ENCODE measurements at places on chromosomes 16 and 17.
A peak's percentile ranks its signal among the peaks of the same experiment; 100 is the strongest.

DNA sequence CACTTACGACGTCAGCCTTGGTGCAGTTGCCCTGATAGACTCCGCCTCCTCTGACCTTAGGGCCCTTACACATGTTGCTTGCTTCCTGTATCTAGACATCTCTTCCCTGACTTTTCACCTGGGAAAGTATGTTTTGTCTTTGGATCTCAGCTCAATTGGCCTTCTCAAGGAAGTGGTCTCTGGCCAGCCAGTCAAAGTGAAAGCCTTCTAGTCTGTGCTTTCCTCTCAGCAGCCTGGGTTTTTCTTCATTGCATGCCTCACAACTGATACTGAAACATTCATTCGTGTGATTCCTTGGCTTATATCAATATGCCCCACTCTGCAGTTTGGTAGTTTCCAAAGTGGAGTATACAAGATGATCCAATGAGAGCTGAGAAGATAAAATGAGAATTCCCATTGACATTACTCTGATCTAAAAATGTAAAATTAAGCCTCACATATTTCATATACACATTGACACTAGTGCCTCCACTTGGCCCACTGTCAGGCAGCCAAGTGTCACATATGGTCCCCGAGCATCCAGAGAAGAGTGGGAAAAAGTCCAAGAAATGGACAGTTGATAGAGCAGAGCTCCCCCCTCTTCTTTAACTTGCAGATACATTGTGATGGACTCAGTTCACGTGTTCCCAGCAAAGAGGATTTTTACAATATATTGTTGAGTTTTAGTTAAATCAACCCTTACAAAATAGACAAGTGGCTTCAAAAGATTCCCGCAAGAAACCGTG is 371.2 kb upstream of the ASIC2 start:
- DNase-seq = no peak

- DNase-seq = peak; percentile 51
Measured at GRCh38 chr17:12665263-12666210, at the start of gene MYOCD. MYOCD (plus strand) TSS chr17:12665890; CDS start chr17:12666189, 299 bp downstream.

DNA sequence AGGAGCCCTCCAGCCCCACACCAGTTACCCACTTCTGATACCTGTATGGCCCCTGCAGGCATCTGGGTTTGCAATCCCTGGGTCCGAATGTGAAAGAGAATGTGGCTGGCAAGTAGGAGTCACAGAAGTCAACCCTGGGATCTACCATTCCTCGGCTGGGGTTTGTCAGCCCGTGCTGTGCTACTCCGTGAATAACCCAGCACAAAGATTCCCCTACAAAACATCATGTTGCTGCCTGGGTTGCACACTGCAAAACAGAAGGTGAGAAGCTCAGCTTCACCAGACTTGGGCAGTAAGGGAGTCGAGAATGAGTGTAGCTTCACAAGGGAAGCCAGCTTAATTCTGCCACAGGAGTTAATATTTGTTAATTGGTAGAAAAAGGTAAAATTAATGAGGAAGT is 137.1 kb downstream of the ZFHX3 start:
- no peak for DNase-seq

GRCh38 chr17:72183194-72183685 is 62.4 kb downstream of the SOX9 start:
- no peak for DNase-seq

DNA sequence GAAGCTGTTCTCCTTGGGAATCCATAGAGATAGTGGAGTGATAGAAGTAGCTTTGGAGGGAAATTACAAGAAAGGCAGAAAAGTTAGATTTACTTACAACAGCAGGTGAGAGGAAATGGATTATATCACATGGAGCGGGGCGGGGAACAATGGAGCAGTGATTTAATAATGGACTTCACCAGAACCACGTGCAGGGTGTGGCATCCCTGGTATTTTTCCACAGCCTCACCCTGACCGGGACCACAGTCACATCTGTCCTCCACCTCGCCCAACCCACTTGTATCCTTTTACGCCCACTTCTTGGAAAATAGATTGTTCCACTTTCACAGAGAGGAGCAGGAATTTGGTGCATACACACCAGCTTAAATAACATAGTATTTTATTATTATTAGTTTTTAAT is 15.9 kb upstream of the CYB5B start:
- no peak for DNase-seq

All from muscle of leg (tissue), 16 donors.